ENCODE measurements at places on chromosomes 12 and 14. TPM values are rescaled to one million over a fixed set of nuclear protein-coding genes. Genes with fewer than 3 reads are reported as not detected.

- no peak for DNase-seq
Observed at GRCh38 chr12:32765906-32766305, 10.2 kb upstream of the YARS2 start.

DNA sequence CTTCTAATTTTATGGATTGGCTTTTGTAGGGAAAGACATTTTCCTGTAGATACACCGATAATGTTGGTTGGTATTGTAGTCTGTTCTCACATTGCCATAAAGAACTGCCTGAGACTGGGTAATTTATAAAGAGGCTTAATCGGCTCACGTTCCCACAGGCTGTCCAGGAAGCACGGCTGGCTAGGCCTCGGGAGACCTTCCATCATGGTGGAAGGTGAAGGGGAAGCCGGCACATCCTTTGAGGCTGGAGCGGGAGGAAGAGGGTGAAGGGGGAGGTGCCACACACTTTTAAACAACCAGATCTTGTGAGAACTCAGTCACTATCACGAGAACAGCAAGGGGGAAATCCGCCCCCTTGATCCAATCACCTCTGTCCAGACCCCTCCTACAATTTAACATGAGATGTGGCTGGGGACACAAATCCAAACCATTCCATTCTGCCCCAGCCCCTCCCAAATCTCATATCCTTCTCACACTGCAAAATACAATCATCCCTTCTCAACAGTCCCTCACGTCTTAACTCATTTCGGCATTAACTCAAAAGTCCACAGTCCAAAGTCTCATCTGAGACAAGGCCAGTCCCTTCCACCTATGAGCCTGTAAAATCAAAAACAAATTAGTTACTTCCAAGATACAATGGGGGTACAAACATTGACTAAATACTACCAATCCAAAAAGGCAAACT is 66.7 kb upstream of the EIF5 start:
- DNase-seq, result no peak

- DNase-seq, result no peak
Observed at GRCh38 chr12:94304566-94305061, 155.1 kb downstream of the CEP83 start.

- DNase-seq, result no peak
Observed at GRCh38 chr14:93941293-93941910, 14.3 kb downstream of the FAM181A start.

DNA sequence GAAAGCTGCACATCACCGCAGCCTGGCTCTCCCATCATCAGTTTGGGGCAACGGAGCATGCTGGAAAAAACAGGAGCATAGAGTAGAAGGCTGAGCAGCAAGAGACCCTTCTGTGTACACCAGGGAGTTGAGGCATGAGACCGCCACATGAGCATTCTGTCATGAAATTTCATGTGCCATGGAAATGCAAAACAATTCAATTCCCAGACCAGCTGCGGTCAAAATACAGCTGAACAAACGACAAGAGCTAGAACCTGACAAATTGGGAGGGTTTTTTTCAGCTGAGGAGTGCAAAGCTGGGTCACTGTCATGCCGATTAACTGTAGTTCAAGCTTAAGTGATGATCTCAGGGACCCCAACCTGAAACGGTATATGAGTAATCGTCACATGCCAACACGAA is 37.1 kb downstream of the TMEM30B start:
- DNase-seq, result no peak

The ANKS1B gene
- total RNA-seq, result not detected

The NGB gene
- not detected for total RNA-seq

The E2F7 gene
- 20.1 TPM for total RNA-seq

DNA sequence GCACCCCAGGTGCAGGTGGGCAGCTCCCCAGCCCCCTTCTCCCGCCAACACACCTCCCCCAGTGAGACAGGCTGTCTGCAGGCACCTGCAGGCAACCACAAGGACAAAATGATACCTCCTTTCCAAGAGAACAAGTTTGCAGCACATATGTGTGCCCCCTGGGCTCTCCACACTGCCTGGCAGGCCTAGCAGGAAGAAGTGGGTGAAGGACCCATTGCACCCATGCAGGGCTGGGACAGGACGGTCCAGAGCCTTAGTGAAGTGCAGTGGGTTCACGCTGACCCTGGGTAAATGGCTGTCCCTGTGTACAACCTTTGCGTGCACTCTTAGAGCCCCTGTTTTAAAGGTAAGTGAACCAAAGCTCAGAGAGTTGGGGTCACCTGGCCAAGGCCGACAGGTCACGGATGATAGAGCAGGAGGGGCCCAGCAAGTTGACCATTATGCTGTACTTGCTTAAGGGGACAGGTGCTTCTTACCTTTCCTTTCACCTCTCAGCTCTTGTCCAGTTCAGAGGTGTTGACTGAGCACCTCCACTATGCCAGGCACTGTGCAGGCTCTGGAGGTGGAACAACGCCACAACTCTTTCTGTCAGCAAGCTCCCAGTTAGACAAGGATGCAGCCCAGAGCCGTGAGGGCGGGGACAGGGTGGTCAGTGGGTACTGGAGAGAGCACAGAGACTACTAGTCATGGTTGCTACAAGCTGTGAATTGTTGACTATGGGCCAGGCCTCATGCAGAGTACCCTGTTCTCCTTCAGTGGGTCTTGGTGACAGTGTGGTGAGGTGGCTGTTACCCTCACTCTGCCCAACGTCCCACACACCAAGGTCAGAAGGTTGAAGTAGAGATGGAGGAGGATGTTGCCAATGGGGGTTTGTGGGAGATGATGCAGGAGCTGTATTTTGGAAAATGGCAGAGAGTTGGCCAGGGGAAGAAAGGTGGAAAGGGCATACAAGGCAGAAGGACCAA is 125.9 kb downstream of the PAPOLA start:
- DNase-seq, result no peak

The SLCO1B3 gene
- total RNA-seq, result not detected

The ZFHX2 gene
- 0.93 TPM for total RNA-seq

GRCh38 chr14:92314182-92314581 is 8.8 kb upstream of the SLC24A4 start:
- no peak for DNase-seq

- DNase-seq, result no peak
Observed at GRCh38 chr14:101823511-101824120, 62.1 kb downstream of the PPP2R5C start.

- no peak for DNase-seq
Observed at GRCh38 chr12:68761442-68761812, 15.5 kb downstream of the SLC35E3 start.

Measured in glomerular endothelial cell (primary cell).